ENCODE measurements at places on chromosomes 5 and 9.

DNA sequence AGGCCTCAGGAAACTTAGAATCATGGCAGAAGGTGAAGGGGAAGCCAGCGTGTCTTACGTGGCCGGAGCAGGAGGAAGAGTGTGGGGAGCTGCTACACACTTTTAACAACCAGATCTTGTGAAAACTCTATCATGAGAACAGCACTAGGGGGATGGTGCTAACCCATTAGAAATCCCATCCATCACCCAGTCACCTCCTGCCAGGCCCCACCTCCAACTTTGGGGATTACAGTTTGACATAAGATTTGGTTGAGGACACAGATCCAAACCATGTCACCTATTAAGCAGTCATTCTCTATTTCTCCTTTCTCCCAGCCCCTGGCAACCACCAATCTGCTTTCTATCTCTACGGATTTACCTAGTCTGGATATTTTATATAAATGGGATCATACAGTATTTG is 26.9 kb downstream of the PBX3 start:
- no peak for DNase-seq

DNA sequence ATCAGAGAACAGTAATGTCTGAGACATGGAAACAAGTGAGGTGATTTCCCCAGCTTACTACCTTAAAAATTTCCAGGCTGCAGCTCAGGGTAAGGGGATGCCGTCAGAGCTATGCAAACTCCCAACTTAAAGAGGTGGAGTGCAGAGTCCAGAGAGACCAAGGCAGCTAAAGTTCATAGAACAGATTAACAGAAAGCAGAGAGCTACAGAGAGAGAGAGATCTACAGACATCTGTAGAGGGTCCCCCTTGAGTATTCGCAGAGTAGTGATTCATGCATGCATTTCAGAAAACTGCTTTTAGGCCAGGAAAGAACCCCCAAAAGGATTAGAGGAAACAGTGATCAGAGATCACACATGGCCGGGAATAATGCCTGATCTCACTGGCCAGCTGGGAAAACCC is 306.2 kb upstream of the PUM3 start:
- no peak for DNase-seq

DNA sequence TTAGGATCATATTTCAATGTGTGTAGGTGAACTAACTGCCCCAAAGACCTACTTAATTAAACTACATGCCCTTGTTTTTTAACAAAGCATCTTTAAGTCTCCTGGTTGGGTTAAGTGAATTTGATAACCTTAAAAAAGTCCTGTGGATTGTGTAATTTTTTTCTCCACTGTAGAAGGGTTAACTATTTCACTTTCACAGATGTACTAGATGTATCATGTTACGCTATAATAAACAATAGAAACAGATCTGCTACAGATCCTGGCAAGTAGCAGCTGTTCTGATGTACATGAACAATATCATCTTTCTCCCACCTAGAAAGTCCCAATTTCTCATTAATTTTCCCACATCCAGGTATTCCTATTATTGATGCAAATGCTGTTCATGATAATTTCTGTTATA is 18.9 kb downstream of the KIF24 start:
- DNase-seq: peak; percentile 50

GRCh38 chr9:74735761-74736160 is 152.0 kb downstream of the TRPM6 start:
- DNase-seq: no peak

DNA sequence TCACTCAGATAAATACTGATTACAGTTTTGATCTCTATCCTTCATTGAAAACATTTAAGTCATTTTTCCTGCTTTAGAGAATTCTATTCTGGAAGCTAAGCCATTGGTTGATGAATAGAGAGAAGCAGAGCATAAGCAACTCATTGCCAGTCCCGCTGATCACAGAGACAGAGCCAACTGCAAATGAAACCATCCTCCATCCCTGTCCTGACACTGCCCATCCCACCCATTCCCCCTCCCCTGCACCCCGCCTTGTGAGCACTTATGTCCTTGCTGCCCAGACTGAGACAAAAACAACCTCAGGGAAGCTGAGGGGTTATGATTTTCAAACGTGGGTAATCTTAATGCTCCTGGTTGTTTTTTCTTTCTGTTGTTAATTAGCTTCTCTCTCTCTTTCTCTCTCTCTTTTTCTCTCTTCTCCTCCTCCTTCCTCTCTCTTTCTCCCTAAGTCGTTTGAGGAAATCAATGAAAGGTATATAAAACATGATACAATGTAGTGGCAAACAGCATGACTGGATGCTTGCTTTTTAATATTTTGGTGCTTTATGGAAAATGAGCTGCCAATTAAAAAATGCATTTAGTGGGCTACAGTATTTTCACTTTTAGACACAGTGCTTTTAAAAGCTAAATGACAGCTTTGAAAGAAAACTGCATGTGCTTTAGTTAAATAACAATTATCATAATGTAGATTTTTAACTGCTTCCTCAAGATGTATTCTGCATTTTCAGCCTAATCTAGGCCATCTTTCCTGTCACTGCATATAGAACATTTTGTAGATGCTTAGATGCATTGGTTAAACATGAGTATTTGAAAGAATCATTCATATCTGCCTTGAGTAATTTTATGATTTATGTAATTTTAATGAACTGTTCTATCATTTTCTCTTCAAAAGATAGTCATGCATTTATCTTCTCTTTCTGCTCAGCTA is 57.3 kb downstream of the CMYA5 start:
- no peak for DNase-seq

GRCh38 chr5:122937914-122938313 is 92.5 kb downstream of the SNX24 start:
- peak; percentile 6 for DNase-seq

GRCh38 chr5:150655221-150655620 is 5.8 kb upstream of the MYOZ3 start:
- no peak for DNase-seq

GRCh38 chr9:112887381-112887780 is 3.3 kb downstream of the SLC46A2 start:
- DNase-seq: no peak

DNA sequence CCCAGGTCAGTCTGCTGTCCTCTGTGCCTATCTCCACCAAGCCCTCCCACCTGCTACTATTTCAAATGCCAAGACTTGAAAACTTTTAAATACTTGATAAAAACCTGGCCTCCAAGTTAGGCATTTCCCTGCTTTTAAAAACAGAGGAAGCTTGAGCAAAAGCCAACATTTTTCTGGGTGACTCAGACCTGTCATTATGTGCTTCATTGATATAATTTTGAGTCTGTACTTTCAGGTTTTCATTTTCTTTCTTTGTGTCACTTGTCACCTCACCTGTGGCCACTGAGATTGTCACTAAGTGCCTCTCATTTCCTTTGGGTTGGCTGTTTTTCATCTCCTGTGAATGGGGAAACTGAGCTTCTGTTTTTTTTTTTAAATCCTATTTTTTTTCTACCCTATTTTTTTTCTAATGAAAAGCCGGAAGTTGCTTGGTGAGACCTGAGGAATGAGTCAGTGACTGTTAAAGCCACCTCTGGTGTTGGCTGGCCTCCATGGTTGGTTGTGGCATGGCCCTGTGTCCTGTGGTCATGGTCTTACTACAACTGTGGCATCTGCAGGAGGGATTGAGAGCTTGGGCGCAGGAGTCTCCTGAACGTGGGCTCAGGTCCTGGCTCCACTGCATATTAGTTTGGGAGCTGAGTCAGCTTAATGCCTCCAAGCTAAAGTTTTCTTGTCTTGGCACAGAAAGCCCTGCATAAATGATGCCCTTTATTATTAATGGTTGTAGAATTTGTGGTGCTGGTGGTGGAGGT is 56.7 kb downstream of the ARHGAP26 start:
- peak; percentile 83 for DNase-seq

GRCh38 chr5:103307470-103307869 is 48.9 kb downstream of the MACIR start:
- no peak for DNase-seq

DNA sequence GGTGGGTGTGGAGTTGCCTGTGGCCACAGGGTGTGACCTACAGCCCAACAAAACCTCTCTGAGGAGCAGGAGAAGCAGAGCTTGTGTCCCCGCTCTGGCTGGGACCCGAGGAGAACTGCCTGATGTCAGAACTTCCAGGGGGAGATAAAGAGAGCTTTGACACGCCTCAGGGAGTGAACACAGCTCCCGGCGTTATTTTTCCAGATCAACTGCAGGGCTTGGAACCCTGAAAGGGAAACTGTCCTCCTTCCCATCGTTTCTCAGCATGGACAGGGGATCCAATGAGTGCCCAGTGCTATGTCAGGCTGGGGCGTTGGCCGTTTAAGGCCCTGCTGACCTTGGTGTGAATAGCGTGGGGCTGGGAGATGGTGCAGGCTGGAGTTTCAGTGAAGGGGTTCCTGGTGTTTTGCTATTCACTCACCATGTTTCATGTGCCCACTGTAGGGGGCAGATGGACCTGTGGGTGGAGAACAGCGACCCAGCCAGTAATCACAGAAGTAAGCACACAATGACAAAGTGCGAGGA is 22.0 kb downstream of the GADD45G start:
- DNase-seq: no peak

DNA sequence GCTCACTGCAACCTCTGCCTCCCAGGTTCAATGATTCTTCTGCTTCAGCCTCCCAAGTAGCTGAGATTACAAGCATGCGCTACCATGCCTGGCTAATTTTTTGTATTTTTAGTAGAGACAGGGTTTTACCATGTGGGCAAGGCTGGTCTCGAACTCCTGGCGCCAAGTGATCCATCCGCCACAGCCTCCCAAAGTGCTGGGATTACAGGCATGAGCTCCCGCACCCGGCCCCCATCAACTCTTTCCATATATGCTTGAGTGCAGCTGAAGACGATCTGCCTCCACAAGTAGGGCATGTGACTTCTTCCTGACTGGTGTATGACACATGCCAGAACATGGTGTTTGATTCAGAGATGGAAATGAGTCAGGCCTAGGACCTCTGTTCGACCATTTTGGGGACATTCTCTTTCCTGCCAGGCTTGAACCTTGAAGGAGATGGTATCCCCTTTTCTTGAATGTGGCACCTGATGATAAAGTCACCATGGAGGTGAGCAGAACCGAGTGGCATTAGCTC is 7.5 kb upstream of the CNOT6 start:
- no peak for DNase-seq

DNA sequence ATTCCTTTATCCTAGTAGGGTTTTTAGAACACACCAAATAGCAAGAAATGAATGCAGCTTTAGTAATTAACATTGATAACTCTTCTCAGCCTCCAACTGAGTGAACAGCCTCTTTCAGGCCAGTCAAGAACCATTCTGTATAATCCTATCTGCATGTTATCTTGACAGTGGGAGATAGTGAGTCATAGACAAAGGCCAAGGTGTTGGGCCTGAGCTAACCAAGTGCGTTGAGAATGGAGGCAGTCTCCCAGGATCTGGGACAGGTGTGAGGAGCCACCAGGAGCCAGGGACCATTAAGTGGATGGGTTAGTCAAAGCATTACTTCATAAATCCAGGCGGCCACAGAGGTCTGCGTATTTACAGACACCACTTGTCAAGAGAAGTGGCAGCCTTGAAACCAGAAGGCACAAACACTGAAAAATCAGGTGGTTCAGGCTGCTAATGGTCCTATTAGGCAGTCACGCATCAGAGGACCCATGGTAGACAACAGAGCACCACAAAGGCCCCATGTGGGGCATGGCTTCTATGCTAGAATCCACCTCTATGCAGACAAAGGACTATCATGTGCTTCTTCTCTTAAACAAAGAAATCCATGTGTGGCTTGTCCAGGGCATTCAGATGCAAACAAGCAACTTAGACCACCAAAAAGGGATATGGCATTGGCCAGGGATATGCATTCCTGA is 409.7 kb upstream of the PIK3R1 start:
- DNase-seq: no peak

DNA sequence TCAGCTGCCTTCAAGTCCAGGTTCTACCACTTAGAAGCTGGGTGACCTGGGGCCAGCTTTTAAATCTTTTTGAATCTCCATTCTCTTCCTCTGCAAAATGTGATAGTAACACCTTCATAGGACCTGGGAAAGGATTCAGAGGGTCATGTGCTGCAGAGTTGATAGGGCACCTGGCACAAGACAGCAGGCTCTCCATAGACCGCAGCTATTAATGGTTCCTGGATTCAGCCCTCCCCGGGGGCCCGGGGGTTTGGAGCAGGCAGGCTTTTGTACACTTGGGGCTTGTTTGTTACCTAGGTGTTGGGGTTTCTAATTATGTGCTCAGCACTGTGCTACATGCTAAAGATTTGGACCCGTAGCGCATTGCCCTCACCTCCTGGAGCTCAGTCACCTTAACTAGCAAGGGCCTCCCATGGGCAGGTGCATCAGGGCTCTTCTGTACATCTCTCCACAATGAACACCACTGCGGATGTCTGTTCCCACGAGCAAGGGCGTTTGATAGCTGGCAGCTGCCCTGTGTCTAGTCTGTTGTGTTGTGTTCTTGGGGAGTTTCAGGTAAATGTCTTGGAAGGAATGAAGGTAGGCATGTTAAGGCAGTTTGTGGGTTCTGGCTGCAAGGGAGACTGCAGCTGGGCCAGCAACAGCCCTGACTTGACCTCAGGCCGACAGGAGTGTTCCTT is 12.1 kb downstream of the PRRC2B start:
- DNase-seq: no peak

- no peak for DNase-seq
Observed at GRCh38 chr9:28770226-28770625, 1196.9 kb upstream of the C9orf72 start.

DNA sequence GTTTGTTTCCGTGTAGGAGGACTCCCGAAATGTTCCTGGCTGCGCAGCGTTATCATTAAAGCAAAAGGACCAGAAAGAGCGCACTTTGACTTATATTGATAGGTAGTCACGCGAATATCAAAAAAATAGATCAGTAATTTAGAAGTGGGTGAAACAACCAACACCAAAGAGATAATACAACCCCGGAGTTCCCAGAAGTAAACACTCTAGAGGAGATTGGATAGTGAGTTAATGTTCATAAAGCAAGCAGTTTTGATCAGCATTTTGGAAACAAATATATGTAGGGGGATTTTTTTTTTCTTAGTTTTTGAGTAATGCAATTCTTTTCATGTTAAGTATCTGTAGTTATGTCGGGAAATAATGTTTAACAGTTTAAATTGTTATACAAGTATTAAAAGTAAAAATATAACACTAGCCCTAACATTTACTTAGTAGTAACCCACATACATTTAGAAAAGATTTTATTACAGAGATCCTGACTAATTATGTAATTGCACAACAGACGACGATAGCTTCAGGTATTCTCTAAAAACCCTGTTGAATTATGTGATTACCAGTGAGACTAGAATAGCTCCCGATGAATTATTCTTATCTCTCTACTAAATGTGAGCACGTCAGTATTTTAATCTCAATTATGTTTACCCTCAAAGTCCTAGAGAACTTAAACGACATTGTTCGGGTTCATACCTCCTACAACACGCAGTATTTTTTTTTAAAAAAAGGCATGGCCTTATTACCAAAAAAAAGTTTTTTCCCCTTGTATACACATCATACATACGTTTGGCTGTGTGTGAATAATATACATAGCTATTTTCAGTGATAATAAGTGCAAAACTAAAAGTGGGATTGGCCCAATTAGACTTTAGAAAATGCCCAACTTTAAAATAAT is 9.4 kb upstream of the NFIB start:
- DNase-seq: peak; percentile 51

DNA sequence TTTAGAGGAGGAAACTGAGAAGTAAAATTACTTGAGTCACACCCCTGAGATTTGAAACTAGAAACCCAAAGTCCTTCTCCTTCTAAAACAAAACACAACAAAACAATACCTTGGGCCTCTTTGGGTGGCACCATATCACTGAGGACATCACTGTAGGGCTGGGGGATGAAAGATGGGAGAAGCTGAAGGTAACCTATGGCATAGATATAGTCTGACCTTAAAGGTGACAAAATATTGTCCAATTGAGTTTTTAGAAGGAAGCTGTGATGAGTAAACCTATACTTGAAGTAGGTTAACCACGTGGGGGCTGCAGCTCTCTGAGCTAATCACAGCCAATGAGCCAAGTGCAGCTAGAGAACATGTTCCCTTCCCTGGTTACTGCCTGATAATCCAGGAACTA is 167.4 kb upstream of the CD180 start:
- DNase-seq: no peak

All from fibroblast of lung (primary cell).